GM12878 (cell line): ENCODE measurements at places on chromosomes 1 and 21. TPM values are rescaled to one million over a fixed set of nuclear protein-coding genes. Genes with fewer than 3 reads are reported as not detected.

The SPRR2D gene
- not detected in 2 replicates for polyA plus RNA-seq

The PADI2 gene
- 0.17 and 0.33 TPM in 2 replicates for polyA plus RNA-seq

The IL24 gene
- polyA plus RNA-seq: 6.1 and 6.4 TPM in 2 replicates

The LCE1B gene
- polyA plus RNA-seq: 3.1 and 3.3 TPM in 2 replicates

The KCNQ4 gene
- polyA plus RNA-seq: 0.07 TPM in 1 of 2 replicates, not detected in the other

The EVA1C gene
- not detected in 2 replicates for polyA plus RNA-seq

The S100A6 gene
- 28.8 and 32.3 TPM in 2 replicates for polyA plus RNA-seq

The TCEA3 gene
- not detected in 2 replicates for polyA plus RNA-seq

The LAD1 gene
- 0.23 TPM in 1 of 2 replicates, not detected in the other for polyA plus RNA-seq

The ATP1A4 gene
- polyA plus RNA-seq: 0.63 and 1.0 TPM in 2 replicates

The RIPPLY3 gene
- not detected in 2 replicates for polyA plus RNA-seq

The LAX1 gene
- 4.9 and 8.0 TPM in 2 replicates for polyA plus RNA-seq

The LRRIQ3 gene
- 4.4 and 5.1 TPM in 2 replicates for polyA plus RNA-seq

The FNDC5 gene
- 0.29 and 0.35 TPM in 2 replicates for polyA plus RNA-seq

The TMOD4 gene
- polyA plus RNA-seq: 0.30 and 0.37 TPM in 2 replicates

The FAM78B gene
- 0.10 and 0.30 TPM in 2 replicates for polyA plus RNA-seq

The RBM11 gene
- polyA plus RNA-seq: 0.16 TPM in 1 of 2 replicates, not detected in the other

The TTLL10 gene
- polyA plus RNA-seq: not detected in 2 replicates

The EFNA4 gene
- polyA plus RNA-seq: 3.4 and 3.5 TPM in 2 replicates

The C4BPB gene
- 0.31 and 0.48 TPM in 2 replicates for polyA plus RNA-seq

The OR2L2 gene
- polyA plus RNA-seq: not detected in 2 replicates

The RORC gene
- polyA plus RNA-seq: not detected in 2 replicates

The FCRL4 gene
- polyA plus RNA-seq: 0.06 TPM in 1 of 2 replicates, not detected in the other

The SYCP1 gene
- polyA plus RNA-seq: not detected in 2 replicates

The RAB7B gene
- 0.09 TPM in 1 of 2 replicates, not detected in the other for polyA plus RNA-seq

The TFF2 gene
- polyA plus RNA-seq: not detected in 2 replicates

The CLIC4 gene
- polyA plus RNA-seq: 102 and 109 TPM in 2 replicates

The NUF2 gene
- 62.4 and 62.6 TPM in 2 replicates for polyA plus RNA-seq
